ENCODE measurements at places on chromosomes 4 and X.

GRCh38 chrX:47815901-47816845 lies 20.5 kb upstream of the ZNF81 start:
- no peak for DNase-seq

- no peak for DNase-seq
Observed at GRCh38 chrX:21745756-21746155, 12.2 kb downstream of the SMPX start.

- DNase-seq: no peak
Observed at GRCh38 chr4:78953769-78954666, 14.8 kb upstream of the PAQR3 start.

GRCh38 chrX:145524931-145525330 lies 277.6 kb downstream of the SPANXN1 start:
- no peak for DNase-seq

DNA sequence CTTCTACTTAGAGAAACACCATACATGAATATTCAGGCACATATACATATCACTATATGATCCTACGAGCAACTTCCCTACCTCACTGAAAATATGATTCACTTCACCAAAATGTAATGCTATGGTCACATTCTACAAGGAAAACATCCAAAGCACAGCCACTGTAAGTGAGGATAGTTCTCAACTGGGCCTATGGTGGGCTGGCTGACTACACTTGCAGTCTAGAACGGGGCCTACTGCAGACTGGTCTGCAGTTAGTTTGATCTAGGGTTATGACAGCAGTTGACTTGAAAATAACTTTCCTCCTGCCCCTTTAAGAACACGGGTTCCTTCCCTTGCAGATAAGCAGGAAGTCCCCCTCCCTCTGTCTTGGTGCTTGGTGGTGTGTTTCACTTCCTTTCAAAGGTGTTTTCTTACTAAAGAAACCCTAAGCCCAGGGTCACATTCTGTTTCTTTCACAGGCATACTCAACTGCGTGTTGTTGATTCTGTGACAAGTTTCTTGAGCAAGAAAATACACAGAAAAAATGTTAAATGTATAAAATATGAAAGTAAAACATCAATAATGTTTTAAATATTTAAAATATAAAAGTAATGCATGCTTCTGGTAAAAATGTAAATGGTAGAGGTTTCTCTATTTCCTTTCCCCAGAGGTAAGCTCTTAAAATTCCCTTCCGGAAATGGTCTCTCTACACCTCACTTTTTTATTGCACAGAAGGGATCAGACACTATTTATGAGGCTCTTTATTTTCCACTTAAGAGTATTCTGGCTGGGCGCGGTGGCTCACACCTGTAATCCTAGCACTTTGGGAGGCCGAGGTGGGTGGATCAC lies 18.0 kb upstream of the TMSB4X start:
- DNase-seq: no peak

GRCh38 chr4:8704632-8705031 lies 112.1 kb downstream of the CPZ start:
- no peak for DNase-seq

DNA sequence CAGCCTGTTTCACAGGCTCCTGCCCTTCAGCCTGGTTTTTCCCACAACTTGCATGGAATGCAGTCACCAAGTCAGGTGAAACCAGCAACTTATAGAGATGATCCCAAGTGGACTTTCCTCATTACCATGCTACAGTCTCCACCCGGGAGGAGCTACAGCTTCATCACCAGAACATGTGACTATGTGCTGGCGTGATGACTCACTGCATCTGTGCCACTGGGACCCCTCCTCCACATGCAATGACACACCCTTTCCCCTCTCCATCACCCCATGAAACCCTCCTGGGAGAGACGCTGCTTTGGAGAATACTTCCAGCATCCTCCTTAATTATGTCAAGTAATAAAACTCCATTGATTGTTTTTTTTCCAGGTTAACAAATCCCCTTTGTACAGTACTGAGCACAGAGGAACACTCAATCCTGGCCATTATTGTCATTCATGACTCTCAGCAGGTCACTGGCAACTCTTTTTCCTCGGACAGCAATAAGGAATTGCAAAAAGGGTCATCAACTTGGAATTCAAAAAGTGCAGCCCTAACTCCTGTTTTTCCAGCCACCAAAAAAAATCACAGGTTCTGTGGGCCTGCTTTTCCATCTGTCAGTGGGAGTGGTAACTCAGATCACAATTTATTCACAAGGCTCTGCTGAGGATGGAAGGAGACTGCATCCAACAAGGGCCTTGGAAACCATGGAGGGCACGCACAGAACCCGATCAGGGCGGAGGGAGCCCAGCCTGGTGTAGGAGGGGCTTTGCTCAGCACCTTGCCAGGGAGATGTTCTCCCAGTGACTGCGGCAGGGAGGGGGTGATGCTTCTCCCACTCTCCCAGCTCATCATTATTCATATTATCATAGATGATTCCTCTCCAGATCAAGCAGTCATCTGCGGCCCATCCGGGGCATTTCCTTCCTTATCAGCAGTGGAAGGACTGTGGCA lies 17.4 kb downstream of the QDPR start:
- DNase-seq: no peak

GRCh38 chr4:57333684-57334083 lies 223.5 kb upstream of the IGFBP7 start:
- DNase-seq: no peak

DNA sequence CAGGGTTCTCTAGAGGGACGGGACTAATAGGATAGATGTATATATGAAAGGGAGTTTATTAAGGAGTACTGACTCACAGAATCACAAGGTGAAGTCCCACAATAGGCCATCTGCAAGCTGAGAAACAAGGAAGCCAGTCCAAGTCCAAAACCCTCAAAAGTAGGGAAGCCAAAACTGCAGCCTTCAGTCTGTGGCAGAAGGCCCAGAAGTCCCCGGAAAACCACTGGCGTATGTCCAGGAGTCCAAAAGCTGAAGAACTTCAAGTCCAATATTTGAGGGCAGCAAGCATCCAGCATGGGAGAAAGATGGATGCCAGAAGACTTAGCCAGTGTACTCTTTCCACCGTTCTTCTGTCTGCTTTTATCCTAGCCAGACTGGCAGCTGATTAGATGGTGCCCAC lies 227.2 kb downstream of the KCTD8 start:
- DNase-seq: no peak

DNA sequence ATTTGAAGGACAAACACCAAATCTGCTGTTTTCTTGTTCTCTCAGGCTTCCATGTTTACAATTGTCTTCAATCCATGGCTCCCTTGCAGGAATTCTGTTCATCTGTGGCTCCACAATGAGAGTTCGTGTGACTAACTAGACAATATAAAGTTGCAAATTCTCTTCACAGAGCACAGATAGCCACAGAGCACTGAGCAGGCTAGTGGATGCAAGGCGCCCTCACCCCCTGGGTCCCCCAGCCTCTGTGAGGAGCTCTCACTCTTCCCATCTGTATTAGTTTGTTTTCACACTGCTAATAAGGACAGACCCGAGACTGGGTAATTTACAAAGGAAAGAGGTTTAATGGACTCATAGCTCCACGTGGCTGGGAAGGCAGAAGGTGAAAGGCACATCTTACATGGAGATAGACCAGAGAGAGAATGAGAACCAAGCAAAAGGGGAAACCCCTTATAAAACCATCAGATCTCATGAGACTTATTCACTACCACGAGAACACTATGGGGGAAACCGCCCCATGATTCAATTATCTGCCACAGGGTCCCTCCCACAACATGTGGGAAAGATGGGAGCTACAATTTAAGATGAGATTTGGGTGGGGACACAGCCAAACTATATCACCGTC lies 82.5 kb upstream of the STX18 start:
- DNase-seq: no peak

GRCh38 chr4:11702886-11703557 lies 274.3 kb upstream of the HS3ST1 start:
- no peak for DNase-seq

DNA sequence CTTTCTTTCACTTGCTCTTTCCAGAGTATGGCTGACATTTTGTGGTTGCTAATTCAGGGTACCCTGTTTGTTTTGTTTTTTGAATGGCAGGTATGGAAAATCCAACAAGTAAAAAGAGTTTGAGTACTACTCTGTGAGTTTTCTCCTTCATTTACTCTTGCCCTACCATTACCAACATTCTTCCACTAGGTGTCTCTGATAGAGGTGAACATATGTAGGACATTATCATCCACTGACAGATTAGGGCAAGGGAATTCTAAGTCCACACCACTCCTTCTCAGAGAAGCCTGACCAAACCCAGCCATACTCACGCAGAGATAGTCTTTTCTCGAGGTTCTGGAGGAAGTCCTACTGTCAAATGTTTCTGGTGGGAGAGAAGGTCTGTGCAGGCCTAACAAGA lies 36.7 kb upstream of the HDAC8 start:
- DNase-seq: no peak

- DNase-seq: no peak
Observed at GRCh38 chr4:54687887-54688841, 30.4 kb downstream of the KIT start.

GRCh38 chr4:182547435-182547834 lies 304.2 kb downstream of the TENM3 start:
- DNase-seq: no peak

GRCh38 chr4:136725286-136726081 lies 806.8 kb downstream of the PCDH18 start:
- DNase-seq: no peak

DNA sequence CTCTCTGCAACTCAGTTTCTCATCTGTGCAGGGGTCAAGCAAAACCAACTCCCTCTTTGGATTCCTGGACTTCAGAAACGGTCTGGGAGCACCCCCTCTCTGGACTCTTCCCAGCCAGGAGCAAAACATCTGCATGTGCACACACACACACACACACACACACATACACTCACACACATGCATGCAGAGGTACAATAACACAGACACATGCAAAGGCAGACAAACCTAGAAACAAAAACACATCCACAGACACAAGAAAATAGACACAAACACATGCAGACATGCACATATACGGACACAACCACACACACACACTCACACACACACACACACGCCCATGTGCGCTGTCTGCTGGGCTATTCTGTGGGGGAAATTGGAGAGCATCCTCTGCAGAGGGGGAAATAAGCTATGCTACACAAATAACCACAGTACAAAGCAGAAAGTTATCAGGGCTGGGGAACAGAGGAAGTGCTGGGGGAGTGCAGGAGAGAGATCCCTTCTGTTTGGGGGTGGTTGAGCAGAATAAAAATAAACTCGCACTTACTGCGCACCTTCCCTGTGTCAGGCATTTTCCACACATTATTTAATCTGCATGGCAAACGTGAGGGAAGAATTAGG lies 19.9 kb downstream of the IQSEC2 start:
- DNase-seq: no peak

DNA sequence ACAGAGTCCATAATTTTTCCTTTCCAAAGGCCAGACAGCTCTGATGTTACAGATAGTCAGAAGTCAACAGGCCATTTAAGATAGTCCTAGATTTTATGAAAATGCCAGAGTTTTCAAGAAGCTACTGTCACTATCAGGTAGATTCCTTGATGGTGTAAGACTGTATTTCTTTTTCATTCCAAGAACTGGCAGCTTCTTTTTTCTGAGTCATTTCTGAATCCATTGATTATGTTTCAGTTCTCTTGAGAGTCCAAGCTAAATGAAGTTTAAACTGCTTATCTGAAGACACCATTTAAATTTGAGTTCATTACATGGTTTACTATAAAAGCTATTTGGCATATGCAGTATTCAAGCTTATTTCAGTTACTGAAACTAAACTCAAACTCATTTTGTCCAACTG lies 44.6 kb downstream of the RASSF6 start:
- no peak for DNase-seq

GRCh38 chr4:168917138-168917779 lies 92.8 kb downstream of the CBR4 start:
- DNase-seq: no peak

GRCh38 chr4:148481636-148482035 lies 39.4 kb upstream of the NR3C2 start:
- no peak for DNase-seq

DNA sequence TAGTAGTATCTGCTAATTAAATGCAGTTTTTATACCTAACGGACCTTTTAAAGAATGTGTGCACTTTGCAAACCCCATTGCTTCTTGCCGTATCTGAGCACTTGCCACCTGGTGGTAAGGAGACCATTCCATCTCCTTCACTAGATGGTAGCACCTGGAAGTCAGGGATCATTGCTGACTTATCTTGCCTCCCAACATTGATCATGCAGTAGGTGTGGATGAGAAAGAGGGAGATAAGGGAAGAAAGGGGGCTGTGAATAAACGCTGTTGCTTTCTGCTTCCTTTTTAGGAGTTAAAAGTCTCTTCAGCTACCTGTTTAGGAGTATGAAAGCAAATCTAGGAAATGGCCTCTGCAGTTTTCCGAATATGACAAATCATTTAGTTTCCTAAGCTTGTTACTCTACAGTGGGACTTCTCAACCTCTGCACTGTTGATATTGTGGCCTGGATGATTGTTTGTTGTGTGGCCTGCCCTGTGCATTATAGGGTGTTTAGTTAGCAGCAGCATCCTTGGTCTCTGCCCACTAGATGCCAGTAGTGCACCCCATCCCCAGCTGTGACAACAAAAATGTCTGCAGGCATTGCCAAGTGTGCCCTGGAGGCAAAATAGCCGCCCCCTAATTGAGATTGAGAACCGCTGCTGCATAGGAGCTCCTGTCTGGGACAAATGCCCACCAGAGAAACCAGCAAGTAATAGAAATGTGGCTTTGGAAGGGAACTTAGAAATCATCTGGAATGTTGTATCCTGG lies 38.8 kb downstream of the GAB1 start:
- DNase-seq: no peak

DNA sequence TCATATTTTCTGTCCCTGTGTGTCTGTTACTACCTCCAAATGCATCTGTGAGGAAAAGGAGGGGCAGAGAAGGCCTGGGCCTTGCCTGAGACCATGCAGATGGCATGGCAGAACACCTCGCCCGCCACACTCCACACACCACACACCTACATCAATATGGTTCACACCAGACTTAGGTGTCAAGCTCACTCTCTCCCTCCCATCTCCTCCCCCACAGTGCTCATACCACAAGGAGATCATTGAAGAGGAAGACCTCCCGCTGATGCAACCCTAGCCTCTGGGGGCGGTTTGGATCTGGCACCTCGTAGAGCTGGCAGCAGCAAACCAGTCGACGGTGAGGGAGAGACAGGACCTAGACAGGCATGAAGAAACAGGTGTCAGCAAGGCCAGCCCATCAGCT lies 16.6 kb upstream of the KDM5C start:
- DNase-seq: no peak

- DNase-seq: no peak
Observed at GRCh38 chr4:67713529-67714247, 12.7 kb upstream of the UBA6 start.

GRCh38 chr4:176939445-176939844 lies 146.7 kb upstream of the VEGFC start:
- no peak for DNase-seq

DNA sequence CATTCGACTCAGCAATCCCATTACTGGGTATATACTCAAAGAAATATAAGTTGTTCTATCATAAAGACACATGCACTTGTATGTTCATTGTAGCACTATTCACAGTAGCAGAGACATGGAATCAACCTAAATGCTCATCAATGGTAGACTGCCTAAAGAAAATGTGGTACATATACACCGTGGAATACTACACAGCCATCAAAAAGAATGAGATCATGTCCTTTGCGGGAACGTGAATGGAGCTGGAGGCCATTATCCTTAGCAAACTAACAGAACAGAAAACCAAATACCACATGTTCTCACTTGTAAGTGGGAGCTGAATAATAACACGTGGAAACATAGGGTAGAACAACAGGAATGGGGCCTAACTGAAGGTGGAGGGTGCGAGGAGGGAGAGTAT lies 44.9 kb downstream of the TMEM131L start:
- DNase-seq: no peak
